GM23248 (cell line): ENCODE measurements at places on chromosomes 2 and 18. TPM values are rescaled to one million over a fixed set of nuclear protein-coding genes. Genes with fewer than 3 reads are reported as not detected.

The VWC2L gene
- not detected in 2 replicates for total RNA-seq

The ATP6V1B1 gene
- not detected in 2 replicates for total RNA-seq

The ADI1 gene
- 68.4 and 77.7 TPM in 2 replicates for total RNA-seq

The C1GALT1C1L gene
- not detected in 2 replicates for total RNA-seq

The C2orf92 gene
- 1.2 and 3.4 TPM in 2 replicates for total RNA-seq

The MRPL30 gene
- 29.2 and 30.9 TPM in 2 replicates for total RNA-seq

The ZNF2 gene
- 5.6 and 7.6 TPM in 2 replicates for total RNA-seq

The VSNL1 gene
- 1.8 TPM in 1 of 2 replicates, not detected in the other for total RNA-seq

The TMEM247 gene
- not detected in 2 replicates for total RNA-seq

The RAB10 gene
- 86.7 and 97.4 TPM in 2 replicates for total RNA-seq

GRCh38 chr18:8262221-8262620, 347.0 kb upstream of the RAB12 start:
- no peak overlapping the region for H3K4me3 ChIP-seq
- H3K27me3 ChIP-seq, result no peaks in the 10 kb centered on the region
- H3K27ac ChIP-seq, result no peak overlapping the region
- DNase-seq, result no peak

- peaks cover 19% of the 10 kb centered on the region for H3K4me1 ChIP-seq
- no peaks in the 10 kb centered on the region for H3K27me3 ChIP-seq
- peaks cover 22% of the 10 kb centered on the region for H3K36me3 ChIP-seq
- H3K27ac ChIP-seq, result no peak overlapping the region
Observed at GRCh38 chr2:58156780-58157179, 84.3 kb downstream of the FANCL start.

DNA sequence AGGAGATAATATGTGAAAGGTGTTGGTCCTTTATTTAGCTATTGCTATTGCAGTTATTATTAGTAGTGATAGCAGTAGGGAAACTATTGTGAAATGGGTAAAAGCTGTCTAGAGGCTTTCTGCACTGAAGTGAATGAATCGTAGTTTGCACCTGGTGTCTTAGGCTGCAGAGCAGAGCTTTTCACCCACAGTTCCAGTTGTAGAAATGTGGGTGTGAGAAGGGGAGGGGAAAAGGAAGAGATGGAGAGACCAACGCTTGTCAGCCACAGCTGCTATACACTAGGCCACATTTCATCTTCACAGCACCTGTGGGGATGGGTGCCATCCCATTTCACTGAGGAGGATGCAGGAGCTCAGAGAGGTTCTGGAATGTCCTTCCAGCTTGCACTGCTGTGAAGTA, 50.0 kb downstream of the TRPM8 start:
- H3K27me3 ChIP-seq, result peaks cover 26% of the 10 kb centered on the region
- H3K4me1 ChIP-seq, result no peaks in the 10 kb centered on the region
- DNase-seq, result no peak
- H3K36me3 ChIP-seq, result no peaks in the 10 kb centered on the region

DNA sequence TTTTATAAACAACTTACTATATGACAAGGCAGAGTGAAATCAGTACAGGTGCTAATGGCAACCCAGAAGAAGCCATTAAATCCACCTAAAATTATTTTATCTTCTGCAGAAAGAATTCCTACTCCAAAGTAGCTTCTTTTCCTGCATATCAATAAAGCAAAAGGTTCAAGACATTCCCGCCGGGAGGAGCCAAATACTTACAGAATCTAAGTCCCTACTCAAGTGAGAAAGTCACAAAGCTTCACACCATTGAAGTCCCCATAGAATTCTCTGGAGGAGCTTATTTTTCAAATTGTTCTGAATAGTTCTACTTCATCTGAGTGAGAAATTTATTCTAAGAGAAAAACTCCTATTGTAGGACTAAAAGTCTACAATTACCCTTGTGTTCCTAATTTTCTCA, 233.7 kb upstream of the HNRNPA3 start:
- H3K36me3 ChIP-seq, result no peaks in the 10 kb centered on the region
- H3K4me3 ChIP-seq, result no peak overlapping the region
- no peaks in the 10 kb centered on the region for H3K4me1 ChIP-seq
- H3K27ac ChIP-seq, result no peak overlapping the region

DNA sequence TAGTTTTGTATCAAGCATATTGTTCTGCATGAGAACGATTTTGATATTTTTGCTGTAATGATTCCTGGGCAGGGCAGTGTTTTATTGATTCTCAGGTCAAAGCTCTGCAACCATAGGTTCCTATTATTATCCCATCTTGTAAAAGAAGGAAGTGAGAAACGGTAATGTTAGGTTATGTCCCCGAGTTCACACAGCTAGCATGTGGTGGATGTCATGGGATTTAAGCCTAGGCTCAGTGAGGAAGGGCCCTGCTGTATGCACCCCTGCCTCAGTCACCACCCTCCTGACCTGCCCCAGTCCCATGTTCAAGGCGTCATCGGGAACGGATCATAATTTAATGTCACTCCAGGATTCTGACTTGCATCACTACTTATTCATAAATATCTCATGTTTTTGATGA, 10.7 kb downstream of the ACP1 start:
- no peak overlapping the region for H3K4me3 ChIP-seq
- no peaks in the 10 kb centered on the region for H3K4me1 ChIP-seq
- H3K36me3 ChIP-seq, result peaks cover 39% of the 10 kb centered on the region
- H3K27ac ChIP-seq, result no peak overlapping the region

DNA sequence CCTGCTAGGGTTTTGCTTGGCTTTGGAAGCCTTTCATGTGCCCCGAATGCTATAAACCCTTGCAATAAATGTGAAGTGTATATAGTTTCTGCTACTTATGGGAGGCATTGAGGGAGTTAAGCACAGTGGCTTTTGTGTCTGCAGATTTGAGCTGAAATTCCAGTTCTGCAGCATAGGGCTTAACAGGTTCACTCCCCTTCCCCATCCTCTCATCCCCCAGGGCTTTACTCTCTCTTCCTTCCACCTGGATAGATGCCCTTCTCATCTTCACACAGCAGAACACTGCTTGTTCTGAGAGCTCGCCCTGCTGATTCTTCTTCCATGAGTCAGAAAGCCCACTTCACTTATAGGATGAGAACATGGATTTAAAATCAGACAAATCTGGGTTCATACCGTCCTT, 37.2 kb downstream of the SOX11 start:
- no peak for DNase-seq
- no peak overlapping the region for H3K27ac ChIP-seq
- H3K4me3 ChIP-seq, result no peak overlapping the region
- no peaks in the 10 kb centered on the region for H3K27me3 ChIP-seq
- no peaks in the 10 kb centered on the region for H3K36me3 ChIP-seq
- no peaks in the 10 kb centered on the region for H3K4me1 ChIP-seq

- DNase-seq, result no peak
- H3K27me3 ChIP-seq, result no peaks in the 10 kb centered on the region
- H3K36me3 ChIP-seq, result peaks cover 34% of the 10 kb centered on the region
- no peak overlapping the region for H3K27ac ChIP-seq
- H3K4me1 ChIP-seq, result no peaks in the 10 kb centered on the region
Observed at GRCh38 chr2:55252832-55253231, 16.2 kb downstream of the MTIF2 start.

DNA sequence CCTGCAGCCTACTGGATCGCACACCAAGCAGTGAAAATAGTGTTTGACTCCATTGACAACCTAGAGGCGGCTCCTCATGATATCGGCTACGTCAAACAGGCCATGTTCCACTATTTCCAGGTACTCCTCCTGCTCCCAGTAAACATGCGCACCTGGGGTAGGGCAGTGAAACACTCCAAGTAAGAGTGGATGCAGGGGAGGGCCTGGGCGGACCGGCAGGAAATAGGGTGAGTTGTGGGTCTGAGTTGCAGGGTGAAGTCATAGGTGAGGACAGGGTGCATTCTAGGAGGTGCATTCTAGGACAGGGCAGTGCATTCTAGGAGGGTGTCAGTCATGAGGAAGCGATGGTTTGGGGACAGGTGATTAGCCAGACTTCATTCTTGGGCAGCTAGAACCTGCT, 5.0 kb downstream of the NAGK start:
- H3K27ac ChIP-seq, result no peak overlapping the region
- H3K4me3 ChIP-seq, result no peak overlapping the region
- DNase-seq, result no peak
- H3K27me3 ChIP-seq, result no peaks in the 10 kb centered on the region

GRCh38 chr2:26462511-26463243, 15.2 kb downstream of the OTOF start:
- DNase-seq, result peak; percentile 90
- no peak overlapping the region for H3K4me3 ChIP-seq
- no peaks in the 10 kb centered on the region for H3K36me3 ChIP-seq
- no peaks in the 10 kb centered on the region for H3K27me3 ChIP-seq
- H3K4me1 ChIP-seq, result peaks cover 10% of the 10 kb centered on the region

- H3K4me1 ChIP-seq, result no peaks in the 10 kb centered on the region
- no peak overlapping the region for H3K27ac ChIP-seq
- H3K27me3 ChIP-seq, result peaks cover 24% of the 10 kb centered on the region
- H3K36me3 ChIP-seq, result no peaks in the 10 kb centered on the region
- H3K4me3 ChIP-seq, result no peak overlapping the region
Observed at GRCh38 chr2:26169681-26170414, 3.0 kb upstream of the GAREM2 start.

- no peaks in the 10 kb centered on the region for H3K27me3 ChIP-seq
- no peak overlapping the region for H3K4me3 ChIP-seq
- no peaks in the 10 kb centered on the region for H3K4me1 ChIP-seq
- no peaks in the 10 kb centered on the region for H3K36me3 ChIP-seq
- H3K27ac ChIP-seq, result no peak overlapping the region
- no peak for DNase-seq
Observed at GRCh38 chr2:202774104-202774503, 97.5 kb downstream of the ICA1L start.

GRCh38 chr18:69659142-69659651, 258.5 kb downstream of the DOK6 start:
- no peaks in the 10 kb centered on the region for H3K36me3 ChIP-seq
- no peak for DNase-seq
- H3K4me1 ChIP-seq, result no peaks in the 10 kb centered on the region
- H3K27me3 ChIP-seq, result no peaks in the 10 kb centered on the region

- H3K36me3 ChIP-seq, result no peaks in the 10 kb centered on the region
- peaks cover 22% of the 10 kb centered on the region for H3K4me1 ChIP-seq
- H3K4me3 ChIP-seq, result no peak overlapping the region
- DNase-seq, result peak; percentile 12
- H3K27ac ChIP-seq, result no peak overlapping the region
Observed at GRCh38 chr2:128622955-128623620, 304.4 kb upstream of the HS6ST1 start.

DNA sequence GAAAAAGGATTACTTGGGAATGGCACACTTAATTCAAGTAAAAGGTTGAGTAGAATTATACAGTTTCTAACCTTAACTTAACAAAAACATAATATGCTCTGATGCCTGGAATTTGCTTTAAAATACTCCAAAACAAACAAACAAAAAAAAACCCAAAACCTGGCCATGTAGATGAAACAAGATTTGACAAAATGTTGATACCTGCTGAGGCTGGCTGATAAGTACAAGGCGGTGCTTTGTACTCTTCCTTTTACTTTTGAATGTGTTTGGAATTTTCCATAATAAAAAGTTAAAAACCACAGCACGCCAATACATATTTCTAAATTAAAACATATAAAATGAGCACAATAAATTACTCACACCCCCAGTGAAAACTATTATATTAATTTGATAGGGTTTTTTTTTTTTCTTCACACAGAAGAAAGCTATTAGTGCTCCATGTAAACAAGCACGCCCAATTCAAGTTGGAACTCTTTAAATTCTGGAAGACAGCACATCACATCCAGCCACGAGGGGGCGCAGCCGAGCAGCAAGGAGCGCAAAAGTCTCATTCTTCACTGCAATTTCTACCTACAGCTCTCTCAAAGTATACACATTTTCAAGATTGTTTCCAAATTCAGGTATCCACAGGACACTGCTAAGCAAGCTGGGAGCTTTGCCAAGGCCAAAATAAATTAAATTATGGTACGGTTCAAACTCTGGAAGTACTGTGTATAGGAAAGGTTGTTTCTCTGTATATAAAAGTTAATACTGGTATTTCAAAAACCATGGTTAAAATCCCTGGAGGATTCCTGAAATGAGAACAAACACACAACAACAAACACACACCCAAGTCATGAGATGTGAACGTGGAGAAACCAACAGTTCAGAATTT, 7.5 kb downstream of the SERTAD2 start:
- peaks cover 79% of the 10 kb centered on the region for H3K4me1 ChIP-seq
- no peaks in the 10 kb centered on the region for H3K27me3 ChIP-seq
- H3K4me3 ChIP-seq, result peak overlapping the region; percentile 71
- no peaks in the 10 kb centered on the region for H3K36me3 ChIP-seq
- peak; percentile 79 for DNase-seq
- peak overlapping the region; percentile 95 for H3K27ac ChIP-seq

GRCh38 chr2:64980183-64980582, 9.0 kb upstream of the SLC1A4 start:
- no peaks in the 10 kb centered on the region for H3K27me3 ChIP-seq
- no peak overlapping the region for H3K4me3 ChIP-seq
- no peaks in the 10 kb centered on the region for H3K36me3 ChIP-seq

GRCh38 chr2:127015106-127015910, 91.6 kb downstream of the BIN1 start:
- H3K4me1 ChIP-seq, result peaks cover 19% of the 10 kb centered on the region
- DNase-seq, result peak; percentile 58
- no peak overlapping the region for H3K4me3 ChIP-seq
- H3K27ac ChIP-seq, result peak overlapping the region; percentile 78

DNA sequence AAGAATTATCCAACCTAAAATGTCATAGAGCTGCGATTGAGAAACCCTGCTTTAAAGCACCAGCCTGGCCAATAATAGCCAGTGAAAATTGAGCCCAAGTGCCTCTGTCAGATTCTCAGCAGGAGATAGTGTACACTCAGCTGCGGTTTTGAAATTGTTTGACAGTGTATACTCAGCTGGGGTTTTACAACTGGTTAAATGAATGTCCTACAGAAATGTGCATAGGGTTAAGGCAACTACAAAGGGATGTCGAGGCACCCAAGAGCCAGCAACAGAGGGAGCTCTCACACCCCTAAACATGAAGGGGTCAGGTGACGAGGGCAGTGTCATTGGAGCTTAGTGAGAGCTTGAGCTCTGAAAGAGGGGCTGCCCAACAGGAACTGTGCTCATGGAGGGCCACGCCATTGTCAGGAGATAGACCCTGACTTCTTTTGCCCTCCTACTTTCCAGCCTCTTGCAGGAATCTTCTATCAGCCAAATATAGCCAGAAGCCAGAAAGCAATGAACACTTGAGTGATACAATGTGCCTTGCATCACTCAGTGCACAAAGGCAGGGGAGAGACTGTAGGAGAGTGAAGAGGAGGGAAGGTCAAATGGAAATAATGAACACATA, 15.1 kb downstream of the ACTG2 start:
- peak; percentile 54 for DNase-seq
- no peaks in the 10 kb centered on the region for H3K36me3 ChIP-seq
- no peaks in the 10 kb centered on the region for H3K4me1 ChIP-seq
- peaks cover 21% of the 10 kb centered on the region for H3K27me3 ChIP-seq

GRCh38 chr2:118105497-118105896, 17.2 kb downstream of the INSIG2 start:
- DNase-seq, result no peak
- peaks cover 33% of the 10 kb centered on the region for H3K36me3 ChIP-seq
- no peaks in the 10 kb centered on the region for H3K27me3 ChIP-seq
- no peak overlapping the region for H3K4me3 ChIP-seq

DNA sequence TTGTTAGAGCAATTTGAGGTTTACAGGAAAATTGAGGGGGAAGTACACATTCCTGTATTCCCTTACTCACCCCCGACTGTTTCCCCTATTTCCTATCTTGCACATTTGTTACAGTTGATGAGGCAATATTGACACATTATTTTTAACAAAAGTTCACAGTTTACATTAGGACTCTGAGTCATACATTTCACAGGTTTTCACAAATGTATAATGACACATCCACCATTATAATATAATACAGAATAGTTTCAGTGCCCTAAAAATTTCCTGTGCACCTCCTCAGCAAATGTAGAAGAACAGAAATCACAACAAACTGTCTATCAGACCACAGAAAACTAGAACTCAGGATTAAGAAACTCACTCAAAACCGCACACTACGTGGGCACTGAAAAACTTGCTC, 160.6 kb upstream of the RMP24 start:
- no peaks in the 10 kb centered on the region for H3K4me1 ChIP-seq
- H3K36me3 ChIP-seq, result no peaks in the 10 kb centered on the region
- no peak overlapping the region for H3K27ac ChIP-seq
- H3K27me3 ChIP-seq, result no peaks in the 10 kb centered on the region; the same call in 1 of the 2 replicates
- DNase-seq, result no peak
